Effector memory CD8-positive, alpha-beta T cell (primary cell): ENCODE measurements at places on chromosomes 6 and 20.

- DNase-seq: no peak
These were observed 5.1 kb downstream of the RPL10A start for GRCh38 chr6:35473075-35473849.

- DNase-seq: no peak
These were observed 34.8 kb downstream of the ELMO2 start for GRCh38 chr20:46371656-46372055.

GRCh38 chr6:48144021-48144420 lies 33.0 kb upstream of the PTCHD4 start:
- DNase-seq: no peak

DNA sequence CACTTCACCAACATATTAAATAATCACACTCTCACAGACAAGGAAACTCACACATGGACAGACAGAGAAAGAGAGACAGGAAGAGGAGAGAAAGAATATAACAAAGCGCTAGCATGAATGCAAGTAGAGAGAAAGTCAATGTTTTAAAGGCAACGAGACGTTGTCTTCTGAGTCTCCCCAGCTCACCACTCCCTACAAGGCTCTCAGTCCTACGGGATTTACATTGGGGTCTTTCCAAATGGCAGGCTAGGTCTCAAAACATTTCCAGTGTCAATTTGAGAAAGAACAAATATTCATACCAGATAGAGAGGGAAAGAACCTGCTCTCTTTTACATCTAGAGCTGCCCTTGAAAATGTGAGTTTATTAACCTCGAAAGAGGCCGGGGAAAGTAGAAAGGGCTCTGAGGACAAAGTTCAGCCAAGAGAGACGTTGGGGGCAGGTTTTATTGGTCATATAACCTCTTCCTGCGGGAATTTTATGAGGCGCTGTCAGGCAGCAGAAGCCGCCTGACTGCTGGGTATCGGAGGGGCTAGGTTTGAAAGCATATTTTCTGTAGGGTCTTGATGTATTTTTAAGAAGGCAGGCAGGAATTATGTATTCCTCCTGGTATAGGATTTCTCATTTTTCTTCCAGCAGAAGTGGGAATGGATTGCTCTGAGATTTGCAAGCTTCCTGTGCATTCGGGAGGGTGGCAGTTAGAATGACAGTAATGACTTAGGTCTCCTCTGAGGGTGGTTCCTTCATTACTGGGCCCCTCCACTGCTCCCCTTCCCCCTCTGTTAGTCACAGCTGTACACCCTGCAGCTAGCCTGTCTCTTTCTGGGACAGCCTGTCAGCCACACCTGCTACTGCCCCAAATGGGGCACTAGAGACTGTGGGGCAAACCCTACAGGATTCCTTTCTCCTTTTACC lies 34.4 kb upstream of the KIF16B start:
- no peak for DNase-seq

DNA sequence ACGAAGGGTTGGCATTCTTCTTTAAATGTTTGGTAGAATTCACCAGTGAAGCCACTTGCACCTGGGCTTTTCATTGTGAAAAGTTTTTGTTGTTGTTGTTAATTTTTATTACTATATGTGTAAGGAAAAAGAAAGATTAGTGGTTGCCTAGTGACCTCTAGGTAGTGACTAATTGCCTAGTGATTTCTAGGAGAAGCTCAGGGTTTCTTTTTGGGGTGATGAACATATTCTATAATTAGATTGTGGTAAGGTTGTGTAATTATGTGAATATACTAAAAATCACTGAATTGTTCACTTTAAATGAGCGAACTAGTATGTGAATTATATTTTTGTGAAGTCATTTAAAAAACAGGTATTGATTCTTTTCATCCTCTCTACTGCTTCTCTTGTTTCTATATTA lies 123.8 kb upstream of the TMEM170B start:
- DNase-seq: no peak

DNA sequence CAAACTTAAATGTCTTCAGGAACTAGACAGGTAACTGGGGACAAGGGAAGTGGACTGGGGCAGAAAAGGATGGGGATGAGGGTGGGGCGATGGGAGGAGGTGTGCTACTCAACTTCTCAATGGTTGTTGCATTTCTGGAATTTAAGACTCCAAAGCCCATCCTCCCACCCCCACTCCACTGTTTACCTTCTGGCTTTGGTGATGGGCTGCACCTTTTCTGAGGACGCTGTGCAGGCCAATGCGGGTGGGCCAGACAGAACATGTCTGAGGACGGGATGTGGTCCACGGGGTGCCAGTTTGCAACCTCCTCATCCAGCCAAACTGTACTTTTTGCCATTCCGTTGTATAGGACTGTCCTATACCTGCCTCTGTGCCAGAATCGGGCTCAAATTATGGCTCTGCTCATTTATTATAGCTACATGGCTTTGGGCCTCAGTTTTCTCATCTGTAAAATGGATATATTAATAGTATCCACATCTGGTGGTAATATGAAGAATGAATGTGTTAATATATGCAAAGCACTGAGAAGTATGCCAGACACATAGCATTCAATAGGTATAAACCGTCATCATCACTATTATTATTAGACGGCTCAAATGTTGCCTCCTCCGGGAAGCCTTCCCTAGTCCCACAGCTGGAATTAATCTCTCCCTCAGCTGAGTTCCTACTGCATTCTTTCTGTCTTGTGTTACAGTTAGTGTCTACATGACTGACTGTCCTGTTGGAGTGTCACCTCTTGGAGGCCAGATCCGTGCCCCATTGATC lies 31.0 kb upstream of the VEGFA start:
- no peak for DNase-seq

GRCh38 chr6:89434150-89434499 lies 1.2 kb downstream of the ANKRD6 start:
- DNase-seq: no peak

- DNase-seq: no peak
These were observed 57.3 kb upstream of the PHACTR2 start for GRCh38 chr6:143620447-143620846.

DNA sequence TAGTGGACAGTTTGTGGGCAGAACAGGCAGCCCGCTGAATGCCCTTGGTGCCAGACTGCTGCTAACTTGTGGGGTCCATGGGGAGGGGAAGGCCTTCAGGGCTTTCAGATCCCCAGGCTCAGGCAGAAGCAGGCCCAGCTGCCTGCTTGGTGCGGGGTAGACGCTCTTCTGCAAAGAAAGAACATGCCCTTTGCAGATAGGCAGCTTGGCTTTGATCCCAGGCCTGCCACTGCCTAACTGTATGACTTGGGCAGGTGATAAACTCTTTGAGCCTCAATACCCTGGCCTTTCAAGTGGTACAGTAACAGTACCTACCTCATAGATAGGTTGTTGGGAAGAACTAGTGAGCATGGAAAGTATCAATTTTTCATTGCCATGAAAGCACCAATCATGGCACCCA lies 28.4 kb downstream of the CHMP4B start:
- DNase-seq: no peak

DNA sequence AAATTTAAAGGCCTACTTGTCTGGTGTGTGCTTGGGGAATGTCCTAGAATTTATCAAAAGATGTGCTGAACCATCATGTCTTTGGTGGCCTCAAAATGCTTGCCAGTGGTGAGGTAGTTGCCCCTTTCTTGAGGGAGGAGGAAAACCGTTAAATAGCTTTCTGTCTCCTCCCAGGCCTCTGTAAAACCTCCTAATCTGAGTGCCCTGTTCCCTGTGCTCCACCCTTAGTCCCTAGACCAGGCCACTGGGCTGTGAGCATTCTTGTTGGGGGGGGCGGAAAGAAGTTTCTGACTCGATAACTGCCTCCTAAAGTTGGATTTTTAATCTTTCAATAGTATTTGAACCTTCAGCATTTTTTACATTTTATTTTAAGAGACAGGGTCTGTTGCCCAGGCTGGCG lies 23.1 kb downstream of the JARID2 start:
- DNase-seq: no peak

GRCh38 chr20:11626551-11626950 lies 291.1 kb upstream of the BTBD3 start:
- no peak for DNase-seq

DNA sequence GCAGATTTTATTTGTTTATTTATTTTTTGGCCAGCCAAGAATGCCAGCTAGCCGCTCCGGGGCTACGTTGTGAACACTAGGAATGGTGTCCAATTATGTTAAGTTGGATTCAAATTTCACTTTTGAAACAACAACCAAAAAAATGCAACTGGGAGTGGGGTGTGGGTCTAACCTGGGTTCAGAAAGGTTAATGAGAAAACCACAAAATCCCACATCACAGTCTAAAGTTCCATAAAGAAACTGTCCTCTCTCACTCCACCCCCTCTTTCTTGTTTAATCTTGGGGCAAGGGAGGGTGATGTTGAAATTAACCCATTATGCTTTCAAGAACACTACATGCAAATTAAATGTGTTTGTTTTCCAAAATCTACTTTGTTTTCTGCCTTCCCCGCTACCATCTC lies 77.2 kb downstream of the LINC00237 start:
- no peak for DNase-seq

DNA sequence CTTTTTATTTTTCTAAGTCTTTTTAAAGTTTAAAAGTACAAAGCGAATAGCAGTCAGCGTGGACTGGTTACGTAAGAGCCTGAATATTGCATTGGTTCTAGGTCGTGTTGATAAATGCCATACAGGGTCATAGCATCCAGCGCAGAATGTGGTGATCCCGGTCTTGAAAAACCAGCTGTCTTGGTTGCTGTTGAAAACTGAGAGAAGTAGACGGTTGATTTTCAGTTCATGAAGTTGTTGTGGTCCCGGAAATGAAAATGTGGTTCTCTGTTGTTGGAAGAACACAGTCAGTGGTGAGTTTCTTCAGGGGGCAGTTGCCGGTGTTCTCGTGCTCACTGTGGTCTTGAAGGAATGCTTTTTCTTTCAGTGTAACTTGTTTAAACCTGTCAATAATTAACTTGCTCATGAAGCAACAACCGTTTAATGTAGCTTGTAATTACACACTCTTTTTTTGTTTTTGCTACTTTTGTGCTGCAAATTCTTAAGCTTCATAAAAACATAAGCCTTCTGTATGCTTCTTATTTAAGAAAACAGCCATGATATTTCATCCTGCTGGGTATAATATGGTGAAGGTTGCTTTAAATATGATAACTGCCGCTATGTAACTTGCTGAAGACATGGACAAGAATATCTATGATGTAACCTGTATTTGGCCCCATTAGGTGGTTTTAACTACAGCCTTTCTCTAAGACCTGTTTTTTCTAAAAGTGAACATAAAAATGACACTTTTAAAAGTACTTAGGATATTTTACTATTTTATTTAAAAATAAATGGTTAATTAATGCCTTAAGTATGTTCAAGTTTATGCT lies 64.8 kb upstream of the KIF25 start:
- DNase-seq: no peak

GRCh38 chr6:133503336-133503729 lies 262.2 kb downstream of the EYA4 start:
- DNase-seq: no peak

DNA sequence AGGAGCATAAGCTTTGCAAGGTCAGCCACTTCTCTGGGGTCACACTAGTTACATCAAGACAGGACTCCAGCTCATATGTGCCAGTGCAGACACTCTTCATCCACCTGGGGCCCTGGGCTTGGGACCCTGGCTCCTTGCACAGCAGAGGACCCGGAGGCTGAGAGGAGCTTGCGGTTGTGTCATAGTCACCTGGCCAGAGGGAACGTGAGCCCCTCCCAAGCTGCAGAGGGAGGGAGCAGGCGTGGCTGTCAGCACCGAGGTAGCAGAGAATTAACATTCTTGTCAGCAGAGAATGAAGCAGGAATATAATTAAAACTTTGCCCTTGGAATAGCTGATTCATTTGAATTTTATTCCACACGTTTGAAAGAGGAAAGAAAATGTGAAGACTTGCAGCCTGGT lies 36.8 kb downstream of the BCAS4 start:
- no peak for DNase-seq

- no peak for DNase-seq
These were observed 228.9 kb downstream of the ALDH8A1 start for GRCh38 chr6:134721060-134721405.

DNA sequence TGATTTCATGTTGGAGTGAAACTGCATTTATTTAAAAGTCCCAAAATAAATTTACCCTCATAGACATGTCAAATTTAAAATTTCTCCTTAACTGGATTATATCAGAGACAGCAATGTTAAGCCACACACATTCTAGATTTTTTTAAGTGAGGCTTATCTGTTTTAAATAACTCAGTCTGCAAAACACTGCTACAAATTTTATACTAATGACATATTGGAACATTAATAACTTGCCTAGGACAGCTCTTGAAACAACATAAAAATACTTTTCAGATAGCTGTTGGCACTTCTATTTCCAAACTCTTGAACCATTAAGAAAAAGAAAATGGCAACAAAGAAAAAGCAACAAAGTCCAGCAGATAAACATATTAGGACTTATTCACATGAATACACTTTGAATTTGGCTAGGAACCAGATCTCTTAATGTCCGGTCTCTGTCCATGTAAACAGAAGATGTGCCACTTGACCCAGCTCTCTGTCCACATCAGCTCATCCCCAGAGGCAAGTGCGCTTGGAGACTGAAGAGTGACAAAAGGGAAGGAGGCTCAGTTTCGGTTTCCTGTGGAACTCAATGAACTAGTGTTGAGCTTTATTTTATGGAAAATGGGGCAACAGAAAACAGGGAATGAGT lies 219.3 kb upstream of the THBS2 start:
- DNase-seq: no peak

DNA sequence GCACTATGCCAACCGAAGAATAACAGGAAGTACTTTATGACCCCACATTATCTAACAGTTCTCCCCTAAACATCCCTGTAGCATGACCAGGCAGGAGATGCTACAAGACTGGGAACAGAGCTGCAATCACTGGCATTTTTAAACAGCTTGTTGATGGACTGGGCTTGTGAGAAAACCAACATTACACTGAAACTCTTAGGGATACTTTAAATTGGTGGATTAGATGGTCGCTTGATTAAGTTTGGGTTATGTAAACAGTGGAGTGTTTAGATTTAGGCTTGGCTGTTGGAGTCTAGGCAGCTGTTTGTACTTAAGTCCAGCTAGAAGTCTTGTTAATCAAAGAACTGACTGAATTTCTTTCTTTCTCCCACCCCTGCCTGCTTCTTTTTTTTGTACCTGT lies 234.1 kb upstream of the BMP2 start:
- DNase-seq: no peak

DNA sequence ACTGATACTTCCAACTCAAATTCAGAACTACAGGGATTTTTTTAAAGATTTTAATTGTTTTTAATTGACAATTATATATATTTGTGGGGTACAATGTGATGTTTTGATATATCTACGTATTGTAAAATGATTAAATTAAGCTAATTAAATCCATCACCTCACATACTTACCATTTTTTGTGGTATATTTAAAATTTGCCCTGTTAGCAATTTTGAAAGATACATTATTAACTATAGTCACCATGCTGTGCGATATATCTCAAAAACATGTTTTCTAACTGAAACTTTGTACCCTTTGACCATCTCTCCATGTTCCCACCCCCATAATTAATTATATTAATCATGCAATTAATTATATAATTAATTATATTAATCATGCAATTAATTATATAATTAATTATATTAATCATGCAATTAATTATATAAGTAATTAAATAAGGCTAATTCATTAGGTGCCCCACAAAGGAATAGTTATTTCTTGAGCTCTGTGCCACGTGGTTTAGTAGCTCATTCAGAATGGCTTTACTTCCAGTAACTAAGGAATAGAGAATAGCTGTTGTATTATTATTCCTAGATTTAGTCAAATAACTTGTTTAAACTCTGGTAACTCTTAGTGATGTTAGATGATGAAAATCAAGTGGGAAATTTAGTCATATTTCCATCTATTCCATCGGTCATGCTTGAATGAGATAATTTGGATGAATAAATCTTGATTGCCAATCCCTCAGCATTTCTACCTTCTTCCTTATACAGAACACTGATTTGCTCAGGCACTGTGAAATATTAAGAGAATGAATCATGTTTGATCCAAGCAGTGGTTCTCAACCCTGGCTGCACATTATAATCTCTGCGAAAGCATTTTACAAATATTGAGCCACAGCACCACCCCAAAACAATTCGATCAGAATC lies 25.1 kb downstream of the LOC128125822 start:
- no peak for DNase-seq
